ENCODE measurements at places on chromosomes 7 and 10.
A peak's percentile ranks its signal among the peaks of the same experiment; 100 is the strongest.

DNA sequence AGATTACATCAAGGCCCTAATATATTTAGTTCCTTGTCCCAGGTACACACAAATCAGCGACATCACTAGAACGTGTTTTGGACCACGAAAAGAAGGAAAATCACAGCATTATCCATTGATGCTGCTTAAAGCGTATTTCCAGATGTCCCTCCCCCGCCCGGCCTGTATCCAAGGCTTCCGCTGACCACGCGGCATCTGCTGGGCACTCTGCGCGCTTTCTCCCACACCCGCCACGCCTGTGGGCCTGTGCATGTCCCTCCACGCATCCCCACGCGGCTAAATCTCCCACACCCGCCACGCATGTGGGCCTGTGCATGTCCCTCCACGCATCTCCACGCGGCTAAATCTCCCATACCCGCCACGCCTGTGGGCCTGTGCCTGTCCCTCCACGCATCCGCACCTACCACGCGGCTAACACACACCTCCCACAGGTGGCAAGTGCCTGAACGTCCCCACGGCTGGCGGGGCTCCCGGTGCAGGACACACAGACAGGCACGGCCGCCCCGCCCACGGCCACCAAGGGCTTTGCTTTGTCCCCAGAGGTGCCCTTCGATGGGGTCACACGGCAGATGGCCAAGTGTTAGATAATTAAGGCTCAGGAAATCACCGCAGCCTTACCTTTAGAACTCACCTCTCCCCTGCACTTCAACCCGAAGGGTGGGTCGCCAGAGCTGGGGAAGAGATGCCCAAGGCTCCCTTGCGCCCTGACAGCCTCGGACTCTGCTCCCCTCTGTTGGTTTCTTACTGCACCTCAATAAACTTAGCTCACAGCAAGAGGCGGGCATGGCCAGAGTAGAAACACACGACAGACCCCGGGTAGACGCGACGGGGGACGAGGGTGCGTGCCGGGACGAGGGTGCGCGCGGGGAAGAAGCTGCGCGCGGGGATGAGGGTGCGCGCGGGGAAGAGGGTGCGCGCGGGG lies 49.5 kb downstream of the DIP2C start:
- DNase-seq, result no peak

DNA sequence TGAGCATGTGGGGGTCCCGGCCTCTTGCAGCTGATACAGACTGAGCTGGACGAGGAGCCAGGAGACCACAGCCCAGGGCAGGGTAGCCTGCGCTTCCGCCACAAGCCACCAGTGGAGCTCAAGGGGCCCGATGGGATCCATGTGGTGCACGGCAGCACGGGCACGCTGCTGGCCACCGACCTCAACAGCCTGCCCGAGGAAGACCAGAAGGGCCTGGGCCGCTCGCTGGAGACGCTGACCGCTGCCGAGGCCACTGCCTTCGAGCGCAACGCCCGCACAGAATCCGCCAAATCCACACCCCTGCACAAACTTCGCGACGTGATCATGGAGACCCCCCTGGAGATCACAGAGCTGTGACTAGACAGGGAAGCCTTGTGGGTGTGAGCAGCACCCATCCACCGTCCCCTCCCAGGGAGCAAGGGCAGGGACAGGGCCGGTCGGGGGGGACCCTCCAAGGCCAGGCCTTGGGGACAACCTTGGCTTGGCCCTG lies 36.1 kb downstream of the PSAP start:
- no peak for DNase-seq

- DNase-seq, result no peak
Observed at GRCh38 chr7:5631752-5632151, 149.7 kb downstream of the RNF216 start.

DNA sequence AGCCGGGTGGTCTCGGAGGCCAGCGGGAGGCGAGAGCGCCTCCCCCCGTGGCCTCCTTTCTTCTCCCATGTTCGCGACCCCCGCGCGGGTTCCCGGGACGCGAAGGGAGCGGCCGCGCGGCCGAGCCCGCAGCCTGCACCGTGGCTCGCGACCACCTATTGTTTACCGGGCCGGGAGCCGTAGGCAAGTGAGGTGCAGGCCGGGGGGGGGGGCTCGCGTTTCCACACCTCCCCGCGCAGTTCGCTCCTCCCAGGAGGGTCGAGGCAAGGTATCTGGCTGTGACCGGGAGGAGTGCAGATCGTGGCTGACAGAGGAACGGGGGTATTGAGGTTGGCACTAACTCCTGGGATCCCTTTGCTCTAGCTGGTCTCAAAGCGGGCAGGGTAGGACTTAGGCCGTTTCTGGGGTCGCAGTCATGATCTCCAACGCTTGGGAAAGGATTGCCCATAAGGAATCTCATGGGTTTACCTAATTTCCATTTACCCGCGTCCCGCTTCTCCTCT lies 734 bp downstream of the PTPN12 start:
- peak; percentile 66 for DNase-seq

DNA sequence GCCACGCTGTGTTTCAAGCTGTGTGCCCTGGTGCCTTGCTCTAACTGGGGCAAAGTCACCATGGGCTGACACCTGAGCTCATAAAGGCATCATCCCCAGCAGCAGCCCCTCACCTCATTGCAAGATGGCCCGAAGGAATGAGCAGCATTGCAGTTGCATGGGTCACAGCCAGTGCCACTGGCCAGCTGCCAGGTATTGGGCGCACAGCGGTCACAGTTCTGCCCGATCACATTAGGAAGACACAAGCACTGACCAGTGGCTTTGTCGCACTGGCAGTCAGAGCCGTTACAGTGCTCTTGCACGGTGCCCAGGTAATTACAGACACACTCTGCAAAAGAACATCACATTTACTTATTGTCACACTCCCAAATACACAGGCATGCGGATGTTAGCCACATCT lies 51.1 kb downstream of the LAMB1 start:
- no peak for DNase-seq

GRCh38 chr10:114635101-114635500 lies 23.0 kb downstream of the ABLIM1 start:
- no peak for DNase-seq

DNA sequence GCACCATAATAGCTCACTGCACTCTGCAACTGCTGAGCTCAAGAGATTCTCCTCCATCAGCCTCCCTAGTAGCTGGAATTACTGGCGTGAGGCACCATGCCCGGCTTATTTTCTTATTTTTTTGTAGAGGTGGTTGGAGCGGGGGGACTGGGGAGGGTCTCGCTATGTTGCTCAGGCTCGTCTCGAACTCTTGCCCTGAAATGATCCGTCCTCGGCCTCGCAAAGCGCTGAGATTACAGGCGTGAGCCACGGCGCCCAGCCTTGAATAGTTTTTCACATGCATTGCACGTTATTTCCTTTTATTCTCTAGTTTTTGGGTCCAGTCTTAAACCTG lies 526 bp upstream of the LAMTOR4 start:
- no peak for DNase-seq

DNA sequence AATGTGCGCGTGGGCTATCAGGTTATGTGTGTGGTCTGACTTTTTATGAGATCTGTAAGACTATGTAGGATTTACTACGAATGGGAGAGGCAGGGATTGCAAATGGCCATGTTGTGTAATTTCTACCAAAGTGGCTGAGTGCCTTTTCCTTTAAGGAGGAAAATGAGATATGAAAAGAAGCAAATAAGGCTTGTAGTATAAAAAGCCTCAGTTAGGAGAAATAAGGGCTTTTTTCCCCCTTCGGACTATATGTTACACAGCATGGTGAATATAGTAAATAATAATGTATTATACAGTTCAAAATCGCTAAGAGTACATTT lies 447 bp upstream of the GPAM start:
- DNase-seq, result no peak

All from NAMALWA (cell line).